ENCODE measurements at places on chromosomes 2 and 18.
A peak's percentile ranks its signal among the peaks of the same experiment; 100 is the strongest.

DNA sequence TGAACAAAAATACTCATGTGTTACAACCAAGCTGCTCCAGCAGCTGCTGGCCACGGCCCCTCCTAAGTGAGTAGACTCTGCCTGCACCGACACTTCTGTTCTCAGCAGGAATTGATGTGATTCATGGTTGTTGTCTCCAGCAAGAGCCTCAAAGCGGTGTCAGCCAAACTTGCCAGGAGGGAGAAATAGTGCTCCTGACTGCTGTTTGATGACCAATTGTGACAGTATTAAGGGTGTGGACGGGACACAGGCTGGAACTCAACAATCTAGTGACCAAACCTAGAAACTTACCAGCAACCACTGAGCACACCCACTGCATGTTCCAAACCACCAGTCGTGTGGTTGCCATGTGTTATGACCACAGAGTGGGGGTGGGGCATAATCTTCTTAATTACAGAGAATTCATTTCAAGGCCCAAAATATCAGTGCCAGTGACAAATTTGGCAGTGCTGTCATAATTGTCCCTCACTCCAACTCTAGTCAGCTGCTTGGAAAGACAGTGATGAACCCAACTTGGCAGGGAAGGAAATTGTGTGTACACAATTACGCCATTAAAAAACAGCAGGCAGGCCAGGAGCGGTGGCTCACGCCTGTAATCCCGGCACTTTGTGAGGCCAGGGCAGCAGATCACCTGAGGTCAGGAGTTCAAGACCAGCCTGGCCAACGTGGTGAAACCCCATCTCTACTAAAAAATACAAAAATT, 30.4 kb downstream of the FBLN7 start:
- DNase-seq, result no peak

- no peak for DNase-seq
Observed at GRCh38 chr18:64287926-64288325, 139.0 kb upstream of the LINC00305 start.

DNA sequence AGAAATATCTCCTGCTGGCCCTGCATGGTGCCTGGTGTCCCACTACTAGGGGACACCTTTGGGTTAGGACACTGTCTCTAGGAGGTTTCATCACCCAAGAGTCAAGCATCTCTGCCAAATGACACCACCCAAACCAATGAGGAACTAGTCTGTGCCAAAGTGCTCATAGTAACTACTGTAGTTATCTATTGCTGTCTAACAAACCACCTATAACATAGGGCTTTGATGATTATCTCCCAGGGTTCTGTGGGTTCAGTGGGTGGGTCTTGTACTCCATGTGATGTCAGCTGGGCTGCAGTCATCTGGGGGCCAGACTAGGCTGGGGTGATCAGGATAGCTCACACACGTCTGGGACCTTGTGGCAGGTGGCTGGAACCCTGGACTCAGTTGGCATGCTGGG, 59.8 kb downstream of the EPAS1 start:
- DNase-seq, result no peak

GRCh38 chr2:97688062-97688827, 18.7 kb downstream of the C2orf92 start:
- no peak for DNase-seq

DNA sequence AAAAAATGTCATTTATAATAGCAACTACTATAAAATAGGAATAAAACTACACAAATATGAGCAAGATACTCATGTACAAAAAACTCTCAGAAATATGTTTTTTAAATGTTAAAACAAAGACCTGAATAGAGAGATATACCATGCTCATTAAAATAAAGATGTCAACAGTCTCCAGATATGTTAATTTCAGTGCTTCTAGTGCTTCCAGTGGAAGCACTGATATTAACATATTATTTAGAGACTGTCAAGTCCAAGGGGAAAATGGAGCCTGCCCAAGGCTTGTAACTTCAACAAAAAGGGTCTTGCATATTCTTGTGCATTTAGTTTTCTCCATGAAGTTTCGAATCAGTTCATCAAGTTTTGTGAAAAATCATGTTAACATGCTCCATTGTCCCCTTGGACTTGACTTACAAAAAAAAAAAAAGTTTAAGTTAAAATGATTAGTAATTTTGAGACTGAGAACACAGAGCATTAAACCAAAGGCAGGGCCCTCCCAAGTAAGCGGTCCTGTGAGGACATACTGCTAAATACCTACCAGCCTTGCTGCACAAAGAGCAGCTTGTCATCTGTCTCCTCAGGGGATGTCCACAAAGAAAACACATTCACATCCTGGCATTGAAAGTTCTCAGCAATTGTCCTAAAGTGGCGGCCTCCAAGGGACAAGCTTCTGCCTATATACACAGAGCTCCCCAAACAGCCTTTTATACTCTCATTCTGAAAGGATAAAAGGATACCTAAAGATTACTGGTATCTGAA, 501.9 kb upstream of the CHAC2 start:
- DNase-seq, result no peak

GRCh38 chr18:25544546-25545287, 192.8 kb upstream of the ZNF521 start:
- no peak for DNase-seq

DNA sequence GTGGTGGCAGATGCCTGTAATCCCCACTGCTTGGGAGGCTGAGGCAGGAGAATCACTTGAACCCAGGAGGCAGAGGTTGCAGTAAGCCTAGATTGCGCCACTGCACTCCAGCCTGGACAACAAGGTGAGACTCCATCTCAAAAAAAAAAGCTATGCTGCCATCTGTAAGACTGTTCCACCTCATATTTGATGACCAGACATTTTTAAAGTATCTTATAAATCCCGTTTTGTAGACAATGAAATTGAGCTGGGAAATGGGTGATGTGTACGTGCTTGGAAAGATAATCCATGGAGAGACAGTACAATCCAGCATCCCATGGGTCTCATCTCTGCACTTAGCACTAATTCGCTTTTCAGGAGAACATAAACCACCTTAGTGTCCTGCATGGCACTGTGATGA, 126.5 kb upstream of the ATP5MC3 start:
- DNase-seq, result no peak

DNA sequence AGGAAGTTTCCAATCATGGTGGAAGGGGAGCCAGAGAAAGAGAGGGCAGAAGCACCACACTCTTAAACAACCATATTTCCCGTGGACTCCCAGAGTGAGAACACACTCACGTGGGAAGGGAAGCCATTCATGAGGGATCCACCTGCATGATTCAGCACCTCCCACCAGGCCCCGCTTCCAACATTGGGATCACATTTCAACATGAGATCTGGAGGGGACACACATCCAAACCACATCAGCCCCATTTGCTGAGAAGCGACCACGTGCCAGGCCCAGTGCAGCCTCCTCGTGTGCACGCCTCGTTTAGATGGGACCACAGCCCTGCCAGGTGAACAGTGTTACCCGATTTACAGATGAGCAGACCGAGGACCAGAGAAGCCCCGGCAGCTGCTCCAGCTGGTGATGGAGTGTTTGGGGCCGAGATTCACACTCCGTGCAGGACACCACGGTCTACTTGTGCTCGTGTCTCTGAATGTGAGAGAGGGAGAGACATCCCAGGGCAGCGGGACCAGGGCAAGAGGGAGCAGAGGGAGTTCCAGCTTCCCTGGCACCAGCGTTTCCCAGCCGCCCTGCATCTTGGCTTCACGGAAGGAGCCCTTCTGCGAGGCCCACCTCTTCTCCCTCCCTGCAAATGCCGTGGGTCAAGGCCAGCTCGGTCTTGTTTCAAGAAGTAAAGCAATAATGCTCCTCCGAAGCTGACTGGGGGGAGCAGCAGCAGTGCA, 76.9 kb upstream of the ODC1 start:
- no peak for DNase-seq

- DNase-seq, result no peak
Observed at GRCh38 chr2:23687713-23688112, 239.2 kb downstream of the ATAD2B start.

GRCh38 chr2:650343-651310, 26.6 kb downstream of the TMEM18 start:
- DNase-seq, result no peak

DNA sequence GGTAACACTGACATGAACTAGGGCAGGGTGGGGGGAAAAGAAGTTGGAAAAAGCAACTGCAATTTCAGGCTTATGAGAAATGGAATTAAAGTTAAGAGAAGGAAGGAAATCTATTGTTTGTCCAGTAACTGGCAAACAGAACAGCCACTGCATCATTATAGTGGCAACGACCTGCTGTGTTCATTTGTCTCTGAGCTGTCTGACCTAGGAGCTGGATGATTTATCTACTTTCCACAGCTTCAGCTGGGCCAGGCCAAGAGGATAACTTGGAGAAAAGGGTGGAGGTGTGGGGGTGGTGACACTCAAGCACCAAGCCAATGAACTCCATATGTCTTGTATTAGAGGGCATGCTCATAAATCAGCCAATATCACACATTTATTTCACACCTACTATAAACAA, 291.5 kb upstream of the KLHL29 start:
- no peak for DNase-seq

- DNase-seq, result no peak
Observed at GRCh38 chr2:146985753-146986152, 859.1 kb upstream of the ACVR2A start.

DNA sequence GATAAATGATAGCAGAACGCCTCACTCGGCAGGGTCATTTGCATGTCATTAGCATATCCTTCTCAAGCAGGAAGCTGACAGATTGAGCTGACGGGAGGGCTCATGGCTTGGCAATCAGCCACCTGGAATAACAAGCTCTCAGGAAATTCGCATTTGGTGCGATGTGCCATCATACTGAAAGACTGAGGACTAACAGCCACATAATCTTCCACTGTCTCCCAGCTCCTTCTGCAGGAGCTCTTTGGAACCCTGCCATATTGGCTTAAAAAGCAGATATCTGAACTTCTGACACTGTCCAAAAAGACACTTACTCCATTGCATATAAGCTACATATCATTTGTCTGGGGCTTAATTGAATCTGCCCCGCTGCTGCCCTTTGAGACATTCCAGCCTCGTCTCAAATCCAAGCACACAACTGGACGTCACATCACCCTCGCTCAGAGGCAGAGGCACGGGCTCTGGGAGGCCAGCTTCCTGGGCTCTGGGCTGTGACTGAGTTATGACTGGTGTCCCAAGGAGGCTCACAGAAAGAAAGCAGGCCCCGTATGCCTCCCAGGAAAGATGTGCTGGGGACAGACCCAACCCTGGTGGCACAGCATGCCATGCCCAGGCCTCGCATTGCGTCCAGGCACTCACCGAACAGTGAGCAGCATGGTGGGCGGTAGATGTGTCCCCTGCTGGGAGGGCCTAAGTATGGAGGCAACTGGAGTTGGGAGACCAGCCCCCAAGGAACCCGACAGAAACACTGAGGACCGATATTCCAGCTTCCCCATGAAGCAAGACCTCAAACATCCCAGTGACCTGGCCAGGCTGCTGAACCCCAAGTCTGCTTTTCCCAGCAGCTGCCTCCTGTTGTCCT, 228.0 kb downstream of the ATAD2B start:
- no peak for DNase-seq

GRCh38 chr2:143526498-143526897, 397.3 kb downstream of the ARHGAP15 start:
- no peak for DNase-seq

GRCh38 chr2:10538224-10538894, 90.2 kb upstream of the ODC1 start:
- no peak for DNase-seq

DNA sequence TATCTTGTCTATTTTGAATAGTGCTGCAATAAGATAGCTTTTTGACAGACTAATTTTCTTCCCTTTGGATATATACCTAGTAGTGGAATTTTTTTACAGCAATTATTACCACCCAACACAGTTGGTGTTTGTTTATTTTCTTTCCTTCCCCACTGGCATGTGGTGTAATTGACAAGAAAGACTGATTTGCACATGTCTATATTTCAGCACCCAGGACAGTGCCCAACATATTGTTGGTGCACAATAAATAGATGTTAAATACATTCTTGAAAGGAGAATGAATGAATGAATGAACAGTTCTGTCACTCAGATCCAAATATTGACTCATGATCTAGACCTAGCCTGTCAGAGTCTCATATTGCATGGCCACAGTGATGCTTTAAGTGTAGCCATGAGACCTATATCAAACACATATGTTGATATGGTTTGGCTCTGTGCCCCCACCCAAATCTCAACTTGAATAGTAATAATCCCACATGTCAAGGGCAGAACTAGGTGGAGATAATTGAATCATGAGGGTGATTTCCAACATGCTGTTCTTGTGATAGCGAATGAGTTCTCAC, 538.2 kb downstream of the NYAP2 start:
- DNase-seq, result no peak

DNA sequence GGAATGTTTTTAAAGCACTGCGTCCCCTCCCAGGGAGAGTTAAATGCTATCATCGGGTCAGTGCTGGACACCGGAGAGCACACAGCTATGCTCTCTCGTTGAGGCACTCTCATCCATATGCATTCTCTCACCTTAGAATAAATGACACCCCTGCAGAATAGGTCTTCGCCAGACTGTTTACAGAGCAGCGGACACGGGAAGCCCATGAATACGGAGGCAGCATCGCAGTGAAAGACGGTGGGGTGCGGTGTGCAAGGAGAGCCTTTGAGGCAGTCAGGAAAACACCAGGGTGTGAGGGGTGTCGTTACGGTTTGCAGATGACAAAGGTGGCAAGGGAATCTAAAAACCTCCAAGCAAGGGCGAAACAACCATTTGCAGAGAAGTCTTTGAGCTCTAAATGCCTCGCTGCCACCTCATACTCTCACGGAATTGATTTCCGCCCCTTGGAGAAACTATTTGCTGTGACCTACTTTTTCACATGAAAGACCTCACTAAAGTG, 169.2 kb upstream of the FHL2 start:
- DNase-seq, result no peak

DNA sequence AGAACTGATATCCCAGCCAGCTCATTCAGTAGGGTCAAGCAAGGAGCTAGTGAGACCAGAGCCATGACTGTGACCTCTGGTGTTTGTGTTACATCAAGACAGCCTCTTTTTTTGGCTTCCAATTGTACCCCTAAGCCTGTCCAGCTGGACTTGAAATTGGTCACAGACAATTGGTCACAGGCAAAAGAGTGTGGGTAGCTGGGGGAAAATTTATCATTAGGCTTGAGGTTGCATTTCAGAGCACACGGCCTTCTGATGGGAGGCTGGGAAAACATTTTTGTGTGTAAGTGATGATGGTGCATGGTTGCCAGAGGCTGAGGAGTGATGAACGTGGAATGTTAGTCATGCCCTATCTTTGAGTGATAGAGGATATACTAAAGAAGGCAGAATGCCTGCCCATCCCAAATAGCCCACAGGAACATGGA, 285.1 kb upstream of the SLC14A2 start:
- no peak for DNase-seq

- DNase-seq, result peak; percentile 7
Observed at GRCh38 chr18:58887613-58887963, 22.9 kb downstream of the ZNF532 start.

GRCh38 chr2:219679571-219679970, 52.1 kb downstream of the SLC4A3 start:
- DNase-seq, result no peak

GRCh38 chr2:28608500-28609424, 112.9 kb downstream of the PLB1 start:
- DNase-seq, result no peak

GRCh38 chr18:74139888-74140287, 7.7 kb downstream of the FBXO15 start:
- DNase-seq, result peak; percentile 39
